ENCODE measurements at places on chromosomes 11 and 22.

DNA sequence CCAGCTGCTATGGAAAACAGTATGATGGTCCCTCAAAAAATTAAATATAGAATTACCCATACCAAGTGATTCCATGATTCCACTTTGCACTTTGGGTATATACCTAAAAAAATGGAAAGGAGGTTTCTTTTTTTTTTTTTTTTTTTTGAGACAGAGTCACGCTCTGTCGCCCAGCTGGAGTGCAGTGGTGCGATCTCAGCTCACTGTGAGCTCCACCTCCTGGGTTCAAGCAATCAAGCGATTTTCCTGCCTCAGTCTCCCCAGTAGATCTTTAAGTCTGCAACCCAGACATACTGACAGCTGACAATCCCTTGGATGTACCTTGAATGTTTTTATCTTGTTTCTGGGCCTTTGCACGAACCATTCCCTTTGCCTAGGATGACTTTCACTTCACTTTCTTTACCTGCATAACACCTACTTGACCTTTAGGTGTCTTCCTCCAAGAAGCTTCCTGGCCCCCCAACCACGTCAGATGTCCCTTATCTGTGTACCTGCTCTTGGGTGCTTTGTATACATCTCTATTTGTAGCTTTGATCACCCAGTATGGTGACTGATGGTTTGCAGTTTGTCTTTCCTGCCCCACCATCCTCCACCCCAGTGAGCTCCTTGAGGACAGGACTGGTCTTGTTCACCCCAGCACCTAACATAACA lies 11.6 kb downstream of the UCP3 start:
- no peak for DNase-seq

- DNase-seq, result no peak
Observed at GRCh38 chr22:20656516-20656901, 117.4 kb upstream of the SERPIND1 start.

- DNase-seq, result peak; percentile 54
Observed at GRCh38 chr11:114774599-114775361, 96.5 kb downstream of the NXPE2 start.

GRCh38 chr11:44809283-44809682 lies 82.5 kb downstream of the TSPAN18 start:
- no peak for DNase-seq

DNA sequence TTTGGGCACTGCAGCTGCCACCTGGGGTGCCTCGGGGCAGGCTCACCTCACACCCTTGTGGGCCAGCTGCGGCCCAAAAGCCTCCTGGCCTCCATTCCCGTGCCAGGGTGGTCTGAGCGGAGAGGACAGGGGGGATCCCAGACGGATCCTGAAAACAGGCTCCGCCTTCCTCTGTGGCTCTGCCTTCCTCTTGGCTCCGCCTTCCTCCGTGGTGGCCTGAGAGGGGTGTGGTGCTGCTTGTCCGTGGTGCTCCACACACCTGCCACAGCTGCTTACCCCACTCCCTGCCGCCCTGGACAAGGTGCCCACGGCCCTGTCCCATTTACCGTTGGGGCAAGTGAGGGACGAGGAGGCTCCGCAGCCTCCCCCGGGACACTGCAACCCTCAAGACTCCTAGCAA lies 23.2 kb upstream of the KCNQ1OT1 start:
- no peak for DNase-seq

GRCh38 chr11:119338965-119339588 lies 1.6 kb downstream of the C1QTNF5 start:
- DNase-seq, result no peak

GRCh38 chr11:47843361-47844055 lies 4.6 kb downstream of the NUP160 start:
- no peak for DNase-seq

DNA sequence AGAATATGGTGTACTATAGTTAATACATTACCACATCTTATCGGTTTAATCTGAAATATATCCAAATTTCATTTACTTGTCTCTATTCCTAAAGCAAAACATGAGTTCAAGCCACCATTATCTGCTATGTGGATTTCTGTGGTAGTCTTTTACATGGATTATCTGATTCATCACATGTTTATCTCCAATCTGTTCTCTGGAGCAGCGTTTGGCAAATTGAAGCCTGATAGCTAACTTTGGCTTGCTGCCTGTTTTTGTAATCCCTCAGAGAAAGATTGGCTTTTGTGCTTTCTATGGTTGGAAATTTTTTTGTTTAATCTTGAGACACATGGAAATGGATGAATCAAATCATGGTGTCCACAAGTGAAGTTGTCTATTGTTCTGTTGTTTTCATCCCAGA lies 274.3 kb downstream of the JRKL start:
- DNase-seq, result no peak

GRCh38 chr11:65456418-65456817 lies 33.8 kb downstream of the NEAT1 start:
- no peak for DNase-seq

GRCh38 chr11:12125609-12126149 lies 15.3 kb downstream of the MICAL2 start:
- no peak for DNase-seq

DNA sequence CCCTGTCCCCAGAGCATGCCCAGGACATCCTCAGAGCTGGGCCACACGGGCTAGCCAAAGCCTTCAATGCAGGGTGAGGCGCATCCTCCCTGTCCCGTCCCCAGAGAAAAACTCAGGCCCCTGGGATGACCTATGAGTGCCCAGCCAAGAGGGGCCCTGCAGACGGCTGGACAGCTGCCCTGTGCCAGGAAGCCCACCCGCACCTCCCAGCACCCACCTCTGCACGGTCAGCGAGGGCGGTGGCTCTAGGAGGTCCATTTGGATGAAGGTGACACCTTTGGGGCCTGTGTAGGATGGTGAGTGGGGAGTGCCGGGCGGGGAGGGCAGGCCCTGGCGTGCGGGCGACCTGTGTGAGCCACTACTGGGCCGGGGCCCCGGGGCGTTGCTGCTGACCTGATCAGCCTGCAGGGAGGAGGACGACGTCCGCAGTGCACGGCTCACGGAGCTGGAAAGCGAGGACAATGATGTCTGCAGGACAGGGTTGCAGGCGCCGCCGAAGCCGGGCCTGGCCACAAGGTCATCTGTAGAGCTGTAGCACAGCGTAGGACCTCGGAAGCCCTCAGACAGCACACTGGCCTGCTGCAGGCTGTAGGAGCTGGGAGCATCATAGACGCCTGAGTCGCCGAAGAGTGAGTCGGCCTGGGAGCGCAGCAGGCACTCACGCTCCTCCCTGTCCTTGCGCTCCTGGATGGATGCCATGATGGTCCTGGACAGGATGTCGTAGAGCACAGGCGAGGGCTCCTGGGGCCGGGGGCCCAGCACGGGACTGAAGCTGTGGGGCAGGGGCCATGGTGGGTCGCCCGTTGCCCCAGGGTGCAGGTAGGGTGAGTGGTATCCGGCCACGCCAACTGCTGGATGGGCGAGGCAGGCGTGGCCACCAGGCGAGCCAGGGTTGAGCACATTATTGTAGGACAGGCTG lies 180.5 kb downstream of the IGLL1 start:
- no peak for DNase-seq

DNA sequence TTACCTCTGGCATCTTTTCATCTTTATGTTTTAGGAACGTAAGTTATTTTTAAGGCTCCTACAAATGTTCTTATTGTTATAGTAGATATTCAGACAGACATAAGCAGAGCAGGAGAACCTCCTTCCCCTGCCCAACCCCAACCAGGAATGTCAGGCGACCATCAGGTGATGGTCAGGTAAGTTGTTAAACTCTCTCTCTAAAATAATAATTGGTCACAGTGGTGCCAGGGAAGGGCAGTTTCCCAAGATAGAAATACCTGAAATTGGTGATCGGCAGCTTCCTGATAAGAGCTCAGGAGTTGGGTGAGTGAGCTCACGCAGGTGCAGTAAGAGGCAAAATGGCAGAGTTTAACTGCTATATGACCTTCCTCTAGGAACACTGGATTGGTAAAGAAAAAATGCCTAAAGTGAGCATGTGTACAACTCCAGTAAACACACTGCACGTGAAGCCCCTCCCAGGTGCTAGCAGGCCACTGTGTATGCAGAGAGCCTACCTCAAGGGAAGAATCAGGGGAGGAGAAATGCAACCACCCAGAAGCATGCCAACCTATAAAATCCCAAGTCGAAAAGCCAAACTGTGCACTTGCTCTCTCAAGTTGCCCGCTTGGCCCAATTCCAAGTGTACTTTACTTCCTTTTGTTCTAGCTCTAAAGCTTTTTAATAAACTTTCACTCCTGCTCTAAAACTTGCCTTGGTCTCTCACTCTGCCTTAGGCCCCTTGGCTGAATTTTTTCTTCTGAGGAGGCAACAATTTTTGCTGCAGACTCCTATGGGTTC lies 273.9 kb downstream of the SBF2 start:
- no peak for DNase-seq

GRCh38 chr22:50705851-50706351 lies 32.1 kb upstream of the ACR start:
- DNase-seq, result no peak

- no peak for DNase-seq
Observed at GRCh38 chr22:50197856-50198623, 2.8 kb upstream of the SELENOO start.

DNA sequence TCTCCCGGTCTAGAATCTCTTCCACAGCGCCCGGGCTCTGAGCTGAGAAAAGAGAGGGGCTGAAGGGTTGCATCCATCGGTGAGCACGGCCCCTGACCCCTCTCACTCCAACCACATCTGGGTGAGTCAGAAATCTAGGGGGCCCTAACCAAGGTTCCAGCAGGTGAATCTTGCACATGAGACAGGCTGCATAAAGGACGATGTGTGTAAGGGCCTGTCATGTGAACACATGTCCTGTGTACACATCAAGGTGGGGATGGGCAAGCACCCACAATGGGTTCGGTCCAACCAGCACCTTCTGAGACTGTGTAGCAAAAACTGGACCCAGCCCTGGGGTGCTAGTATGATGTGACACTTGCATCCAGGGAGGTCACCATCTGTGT lies 1.2 kb downstream of the BET1L start:
- no peak for DNase-seq
